ENCODE measurements at places on chromosomes 11 and 22. TPM values are rescaled to one million over a fixed set of nuclear protein-coding genes. Genes with fewer than 3 reads are reported as not detected.
A peak's percentile ranks its signal among the peaks of the same experiment; 100 is the strongest.

The TMEM45B gene
- total RNA-seq, result 0.59 TPM

GRCh38 chr22:48577014-48577690 is 1250.5 kb downstream of the BRD1 start:
- DNase-seq, result peak; percentile 32

GRCh38 chr22:36636916-36637315 is 66.6 kb downstream of the CACNG2 start:
- no peak for DNase-seq

The OR5A1 gene
- not detected for total RNA-seq

The FAM89B gene
- total RNA-seq, result 17.5 TPM

The CCDC82 gene
- 15.3 TPM for total RNA-seq

DNA sequence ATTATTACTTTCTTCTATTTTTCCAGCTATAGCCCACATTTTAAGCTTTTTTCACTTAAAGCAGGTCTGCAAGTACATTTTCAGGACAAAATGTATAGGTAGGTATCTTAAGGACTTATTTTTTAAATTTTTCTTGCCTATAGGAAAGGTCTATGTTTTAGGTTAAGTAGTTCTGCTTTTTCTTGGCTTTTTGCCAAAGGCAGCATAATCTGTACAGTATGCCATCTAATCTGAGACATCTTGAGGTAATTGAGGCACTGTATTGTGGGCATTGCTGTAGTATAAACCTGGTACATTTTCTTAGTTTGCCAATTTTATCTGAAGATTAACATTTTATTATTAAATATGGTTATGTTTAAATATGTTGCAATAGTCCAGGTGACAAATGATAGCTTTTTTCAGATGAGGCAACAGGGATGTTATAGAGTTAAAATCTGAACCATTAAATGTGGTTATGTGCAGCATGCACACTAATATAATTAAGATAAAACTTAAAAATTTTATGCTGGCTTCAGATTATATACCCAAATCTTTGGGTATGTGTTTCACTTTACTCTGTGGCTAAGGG is 42.9 kb downstream of the QSER1 start:
- DNase-seq, result no peak

DNA sequence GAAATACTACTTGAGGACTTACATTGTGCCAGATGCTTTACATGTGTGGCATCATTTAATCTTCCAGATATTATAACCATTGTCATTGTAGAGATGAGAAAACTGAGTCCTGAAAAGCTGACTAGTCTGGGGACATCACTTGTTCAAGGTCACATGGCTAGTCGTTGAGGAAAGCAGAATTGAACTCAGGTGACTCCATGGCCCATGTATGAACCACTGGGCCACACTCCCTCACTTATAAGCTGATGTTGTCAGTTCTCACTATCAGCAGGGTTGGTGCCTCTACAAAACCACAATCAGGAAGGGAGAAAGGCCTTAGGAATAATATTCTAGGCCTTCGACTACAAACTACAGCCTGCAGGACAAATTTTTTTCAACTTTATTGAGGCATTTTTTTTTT is 26.1 kb upstream of the ADA2 start:
- DNase-seq, result no peak

The COMMD9 gene
- total RNA-seq, result 26.1 TPM

DNA sequence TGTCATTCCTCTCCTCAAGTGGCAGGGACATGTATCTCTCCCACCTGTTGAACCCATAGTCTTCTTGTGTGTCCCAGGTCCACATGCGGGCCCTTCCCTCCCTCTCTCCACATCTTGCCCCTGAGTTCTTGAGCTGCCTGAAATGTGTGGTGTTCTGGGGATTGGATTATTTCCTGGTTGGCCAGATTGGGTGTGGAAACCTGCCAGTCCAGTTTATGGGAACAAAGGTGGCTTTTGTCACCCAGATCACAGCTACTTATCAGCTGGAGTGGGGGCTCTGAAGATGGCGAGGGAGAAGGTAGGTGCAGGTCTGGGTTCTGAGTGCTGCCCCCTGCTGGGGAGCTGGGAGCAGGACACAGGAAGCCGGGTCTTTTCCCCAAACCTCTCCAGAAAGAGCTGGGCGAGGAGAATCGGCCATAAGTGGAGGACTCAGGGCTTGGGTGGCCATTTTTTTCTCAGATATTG is 14.2 kb downstream of the DTX4 start:
- peak; percentile 68 for DNase-seq

DNA sequence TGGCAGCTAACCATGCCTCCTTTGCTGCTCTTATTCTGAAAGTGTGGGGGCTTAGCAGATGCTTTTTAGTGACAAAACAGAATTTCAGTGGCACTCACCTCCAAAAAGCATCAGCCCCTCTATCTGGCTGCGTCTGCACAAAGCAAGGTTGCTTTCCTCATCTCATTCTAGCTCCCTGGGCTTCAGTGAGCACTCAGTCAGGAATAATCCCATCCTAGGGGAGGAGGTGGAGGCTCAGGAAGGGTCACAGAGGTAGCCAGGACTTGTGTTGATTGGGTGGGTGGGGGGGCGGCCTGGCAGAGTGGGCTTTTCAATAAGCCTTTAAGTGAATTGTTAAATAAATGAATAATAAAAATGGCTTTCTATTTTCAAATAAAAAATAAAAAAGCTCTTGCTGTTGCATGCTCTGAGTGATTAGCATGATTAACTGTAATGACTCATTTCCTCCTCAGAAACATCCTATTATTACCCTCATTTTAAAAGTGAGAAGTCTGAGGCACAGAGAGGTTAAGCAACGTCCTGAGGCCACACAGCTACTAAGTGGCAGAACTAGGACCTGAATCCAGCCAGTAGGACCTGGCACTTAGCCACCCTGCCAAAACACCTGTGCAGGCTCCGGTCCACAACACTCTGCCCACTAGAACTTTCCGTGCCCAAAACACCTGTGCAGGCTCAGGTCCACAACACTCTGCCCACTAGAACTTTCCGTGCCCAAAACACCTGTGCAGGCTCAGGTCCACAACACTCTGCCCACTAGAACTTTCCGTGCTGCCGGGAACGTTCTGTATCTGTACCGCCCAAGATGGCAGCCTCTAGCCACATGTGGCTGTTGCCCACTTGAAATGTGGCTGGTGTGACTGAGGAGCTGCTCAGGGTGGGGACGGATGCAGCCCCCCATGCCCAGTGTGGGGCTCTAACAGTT is 5.5 kb downstream of the B3GAT1 start:
- DNase-seq, result no peak

The CXCR5 gene
- not detected for total RNA-seq

DNA sequence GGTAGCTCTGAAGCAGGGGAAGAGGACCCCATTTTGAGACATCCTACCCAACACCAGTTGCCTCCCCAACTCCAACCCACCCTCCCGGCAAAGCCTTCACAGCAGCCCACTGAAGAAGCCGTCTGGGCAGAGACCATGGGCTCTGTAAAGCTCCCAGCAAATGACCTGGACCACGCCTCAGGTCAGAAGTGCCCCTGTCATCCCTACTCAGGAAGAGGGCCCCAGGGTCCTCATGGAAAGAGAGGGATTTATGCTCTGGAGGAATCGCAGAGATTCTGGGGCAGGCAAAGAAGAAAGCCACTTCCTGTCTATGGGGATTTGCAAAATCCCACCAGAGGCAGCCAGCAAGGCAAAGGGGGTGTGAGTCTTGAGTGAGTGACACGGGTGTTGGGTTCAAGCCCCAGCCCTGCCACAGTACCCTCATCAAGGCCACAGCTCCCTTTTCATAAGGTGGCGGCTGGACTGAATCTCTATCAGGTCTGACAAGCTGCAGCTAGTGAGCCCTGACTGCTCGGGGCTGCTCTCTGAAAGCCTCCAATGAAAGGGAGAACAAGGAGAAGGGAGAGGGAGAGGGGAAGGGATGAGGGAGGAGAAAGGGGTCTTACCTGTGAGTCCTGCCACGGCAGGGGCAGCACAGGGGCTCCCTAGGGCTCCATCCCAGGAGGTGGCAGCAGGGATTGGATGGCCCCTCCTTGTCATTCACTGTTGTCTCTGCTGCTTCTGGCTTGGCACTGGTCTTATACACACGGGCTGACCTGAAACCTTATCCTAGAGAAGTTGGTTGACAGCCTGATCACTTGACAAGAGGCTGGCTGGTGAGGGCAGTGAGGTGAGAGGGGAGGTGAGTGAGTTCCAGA is at the start of gene UCP3:
Gene UCP3, minus strand, starts transcription at position 713 of the 857 bp plus-strand sequence. CDS start 2,043 bp downstream, outside the sequence.
- no peak for DNase-seq

All from WTC11 (cell line).